ENCODE measurements at places on chromosomes 12 and 14. TPM values are rescaled to one million over a fixed set of nuclear protein-coding genes. Genes with fewer than 3 reads are reported as not detected.

PMCH gene
- not detected for total RNA-seq

- H3K36me3 ChIP-seq = peaks cover 6% of the 10 kb centered on the region
- H3K27ac ChIP-seq = peak overlapping the region; percentile 83
- no peaks in the 10 kb centered on the region for H3K27me3 ChIP-seq
Observed at GRCh38 chr14:39266525-39266870, 32.8 kb downstream of the MIA2 start.

SMIM41 gene
- not detected for total RNA-seq

- H3K36me3 ChIP-seq = no peaks in the 10 kb centered on the region
- H3K4me3 ChIP-seq = peak overlapping the region; percentile 81
- no peaks in the 10 kb centered on the region for H3K27me3 ChIP-seq
- H3K4me1 ChIP-seq = peaks cover 22% of the 10 kb centered on the region
Observed at GRCh38 chr12:93743229-93743998, 66.2 kb downstream of the CRADD start.
